ENCODE measurements at places on chromosomes 5 and 9.

- no peak for DNase-seq
Observed at GRCh38 chr9:37653385-37653784, 2.6 kb downstream of the FRMPD1 start.

- no peak for DNase-seq
Observed at GRCh38 chr5:158943057-158943456, 156.7 kb downstream of the EBF1 start.

DNA sequence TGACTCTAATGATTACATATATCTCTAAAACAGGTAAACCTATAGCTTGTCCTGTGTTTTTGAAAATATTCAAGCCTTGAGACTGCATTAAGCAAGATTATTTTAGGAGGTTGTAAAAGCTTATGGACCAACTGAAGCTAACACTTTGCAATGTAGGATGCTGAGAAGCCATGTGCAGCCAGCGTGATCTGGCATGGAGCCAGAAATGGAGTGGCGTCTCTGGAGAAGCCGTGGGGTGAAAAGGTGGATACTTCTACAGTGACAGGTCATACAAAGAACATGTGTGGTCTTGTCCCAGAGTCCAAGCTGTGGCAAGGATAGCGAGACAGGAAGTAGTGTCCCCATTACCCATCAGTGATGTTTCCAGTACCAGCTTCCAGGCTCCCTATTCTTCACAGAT, 100.8 kb upstream of the CD180 start:
- no peak for DNase-seq

GRCh38 chr9:35871545-35871944, 1.3 kb upstream of the OR13J1 start:
- no peak for DNase-seq

GRCh38 chr9:85118990-85119755, 449.6 kb downstream of the NTRK2 start:
- DNase-seq, result no peak
